ENCODE measurements at places on chromosomes 1 and 21. TPM values are rescaled to one million over a fixed set of nuclear protein-coding genes. Genes with fewer than 3 reads are reported as not detected.
A peak's percentile ranks its signal among the peaks of the same experiment; 100 is the strongest.

DNA sequence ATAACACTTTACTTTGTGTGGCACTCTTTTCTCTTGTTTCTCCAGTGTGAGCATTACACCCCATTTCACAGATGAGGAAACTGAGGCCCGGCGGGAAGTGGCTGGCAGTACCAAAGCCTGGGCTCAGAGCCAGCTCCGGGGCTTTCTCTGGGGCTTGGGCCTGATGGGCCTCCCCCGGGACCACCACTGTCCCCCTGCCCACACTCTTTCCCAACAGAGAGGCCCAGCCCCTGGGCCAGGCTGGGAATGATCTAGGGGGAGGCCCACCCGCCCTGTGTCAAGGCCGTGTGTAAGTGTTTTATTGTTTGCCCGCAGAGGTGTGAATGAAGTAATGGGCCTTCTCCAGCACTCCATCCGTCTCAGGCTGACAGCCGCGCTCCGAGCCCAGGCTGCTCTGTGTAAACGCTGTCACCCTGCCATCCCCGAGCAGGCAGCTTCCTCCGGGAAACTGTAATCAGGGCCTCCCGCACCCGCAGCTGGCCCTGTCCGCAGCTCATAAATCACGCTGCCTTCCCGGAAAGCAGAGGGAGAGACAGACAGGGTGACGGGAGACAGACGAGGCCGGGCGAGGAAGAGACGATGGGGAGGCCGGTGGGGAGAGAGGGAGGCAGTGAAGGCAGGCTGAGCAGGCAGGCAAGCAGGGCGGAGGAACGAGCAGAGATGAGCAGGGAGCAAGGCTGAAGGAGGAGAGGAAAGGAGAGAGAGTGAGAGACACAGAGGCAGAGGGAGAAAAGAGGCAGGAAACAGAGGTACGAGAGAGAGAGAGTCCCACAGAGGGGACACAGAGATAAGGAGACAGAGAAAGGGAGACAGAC, 109.7 kb upstream of the ZBTB40 start:
- DNase-seq: no peak

Gene NBPF19
- total RNA-seq: 7.3 TPM

Gene ARHGAP30
- total RNA-seq: 3.7 TPM

DNA sequence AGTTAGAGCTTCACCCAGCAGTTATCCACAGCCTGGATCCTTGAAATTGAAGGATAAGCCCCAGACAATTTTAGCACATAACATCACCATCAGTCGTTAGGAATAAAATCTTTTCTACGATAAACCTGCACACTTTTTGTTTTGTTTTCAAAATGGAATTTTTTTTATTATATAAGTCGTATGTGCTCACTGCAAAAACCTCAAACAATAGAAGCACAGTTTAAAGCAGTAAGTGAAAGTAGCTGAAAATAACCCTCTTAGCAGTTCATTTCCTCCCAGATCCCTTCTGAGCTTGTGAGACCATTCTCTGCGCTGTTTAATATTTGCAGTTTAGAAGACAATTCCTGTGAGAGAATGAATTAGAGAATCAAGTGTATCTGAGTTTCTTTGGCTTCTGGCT, 38.3 kb downstream of the ELK4 start:
- DNase-seq: no peak

- no peak for DNase-seq
These were observed 36.6 kb downstream of the SLAMF6 start for GRCh38 chr1:160486453-160486852.

Gene PGLYRP4
- not detected for total RNA-seq

GRCh38 chr1:24149866-24150233, 6.9 kb upstream of the IL22RA1 start:
- DNase-seq: no peak

- no peak for DNase-seq
These were observed 136.9 kb upstream of the BMP8A start for GRCh38 chr1:39354572-39354971.

GRCh38 chr1:40844887-40845878, 17.0 kb downstream of the CITED4 start:
- DNase-seq: no peak

Gene FCRL2
- not detected for total RNA-seq

GRCh38 chr1:30300669-30301068, 422.7 kb downstream of the MATN1 start:
- DNase-seq: no peak

Gene HRNR
- not detected for total RNA-seq

Gene KDF1
- 2.4 TPM for total RNA-seq

Gene TLR5
- 1.8 TPM for total RNA-seq

GRCh38 chr21:37176716-37177115, 90.4 kb downstream of the VPS26C start:
- DNase-seq: no peak

DNA sequence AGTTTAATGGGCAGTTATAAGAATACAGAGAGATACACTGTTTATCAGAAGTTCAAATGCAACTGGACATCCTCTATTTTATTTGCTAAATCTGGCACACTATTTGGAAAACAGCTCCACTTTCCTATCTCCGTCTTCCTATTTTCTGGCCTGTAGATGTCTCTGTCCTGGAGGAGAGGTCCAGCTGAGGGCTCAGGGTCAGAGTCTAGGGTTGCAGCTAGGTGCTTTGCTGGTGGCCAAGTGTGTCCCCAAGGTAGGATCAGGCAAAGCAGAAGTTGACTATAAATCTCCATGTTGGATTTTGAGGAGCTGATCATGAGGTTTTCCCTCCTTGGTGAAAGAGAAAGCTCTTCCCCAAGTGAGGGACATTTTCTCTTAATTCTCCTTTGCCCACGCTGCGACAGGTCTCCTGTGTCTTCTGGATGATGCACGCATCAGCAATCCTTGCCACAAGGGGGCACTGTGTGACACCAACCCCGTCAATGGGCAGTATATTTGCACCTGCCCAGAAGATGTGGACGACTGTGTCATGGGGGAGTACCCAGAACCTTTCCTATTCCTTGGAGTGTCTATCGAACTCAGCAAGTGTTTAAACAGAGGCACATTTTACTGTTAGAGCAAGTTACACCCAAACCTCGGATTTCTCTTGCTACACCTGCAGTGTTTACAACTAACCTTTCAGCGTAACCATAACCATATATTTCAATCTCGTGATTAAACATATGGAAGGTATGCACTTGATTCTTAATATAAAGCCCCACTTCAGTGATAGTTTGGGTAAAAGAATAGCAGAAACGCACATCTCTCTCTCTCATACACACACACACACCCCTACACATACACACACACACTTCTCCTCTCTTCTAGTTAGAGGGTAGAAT, 10.2 kb downstream of the ADAM30 start:
- peak; percentile 72 for DNase-seq

DNA sequence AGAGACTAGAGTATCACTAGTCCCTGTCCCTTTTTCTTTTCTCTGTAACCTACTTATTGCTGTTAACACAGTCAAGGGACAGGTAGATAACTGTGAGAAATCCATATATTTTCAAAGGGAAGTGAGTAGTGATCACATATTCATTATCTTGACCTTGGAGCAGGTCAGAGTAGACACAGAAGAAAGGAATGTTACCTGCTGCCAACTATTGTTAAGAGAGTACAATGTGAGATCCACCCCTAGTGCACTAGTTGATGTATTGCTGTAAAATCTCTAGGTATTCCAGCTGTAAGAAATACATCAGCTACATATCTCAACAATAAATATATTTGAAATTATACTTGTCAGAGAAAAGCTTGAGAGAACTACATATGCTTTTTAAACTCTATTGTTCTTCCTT, 68.7 kb upstream of the ADGRL2 start:
- DNase-seq: no peak

Gene ITLN2
- 0.32 TPM for total RNA-seq

DNA sequence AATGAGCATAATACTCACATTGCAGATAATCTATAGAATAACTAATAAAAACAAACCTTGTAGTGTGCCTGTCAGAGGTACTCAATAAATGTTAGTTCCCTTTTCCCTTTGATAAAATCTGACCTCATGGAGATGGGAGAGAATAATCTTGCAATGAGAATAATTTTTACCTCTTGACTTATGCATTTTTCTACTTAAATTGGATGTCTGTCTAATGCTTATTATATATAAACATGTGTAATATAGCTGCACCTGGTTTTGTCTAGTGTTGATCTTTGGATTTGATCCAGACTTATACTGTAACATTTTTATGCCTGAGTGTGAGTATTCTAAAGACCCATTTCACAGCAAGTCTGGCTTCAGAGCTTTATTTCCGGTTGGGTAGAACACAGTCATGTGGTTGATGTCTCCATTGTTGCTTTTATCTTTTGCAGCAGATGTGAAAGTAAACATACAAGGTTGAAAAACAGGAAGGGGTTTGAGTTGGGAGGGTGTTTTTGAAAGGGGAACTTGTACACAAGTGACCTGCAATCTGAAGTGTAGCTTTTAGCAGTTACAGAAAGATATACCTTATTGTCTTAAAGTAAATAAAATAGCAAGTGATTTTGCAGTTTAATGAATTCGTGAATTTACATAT, 12.4 kb downstream of the EPB41 start:
- DNase-seq: no peak

DNA sequence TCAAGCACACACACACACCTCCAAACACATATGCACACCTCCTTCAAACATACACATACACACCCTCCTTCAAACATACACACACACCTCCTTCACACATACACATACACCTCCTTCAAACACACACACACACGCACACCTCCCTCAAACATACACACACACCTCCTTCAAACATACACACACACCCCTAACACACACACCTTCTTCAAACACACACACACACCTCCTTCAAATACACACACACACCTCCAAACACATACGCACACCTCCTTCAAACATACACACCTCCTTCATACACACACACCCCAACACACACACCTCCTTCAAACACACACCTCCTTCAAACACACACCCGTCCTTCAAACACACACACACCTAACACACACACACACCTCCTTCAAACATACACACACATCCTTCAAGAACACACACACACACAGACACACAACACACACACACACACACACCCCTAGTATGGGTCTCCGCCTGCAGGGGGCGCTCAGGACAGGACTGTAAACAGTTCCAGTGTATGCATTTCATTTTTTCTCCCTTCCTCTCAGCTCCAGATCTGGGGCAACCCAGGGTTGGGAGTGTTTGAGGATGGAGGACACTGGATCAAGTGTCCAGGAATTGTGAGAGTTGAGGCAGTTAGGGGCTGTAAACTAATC, 12.1 kb downstream of the LGR6 start:
- DNase-seq: no peak

- peak; percentile 87 for DNase-seq
These were observed 51.1 kb upstream of the EDEM3 start for GRCh38 chr1:184805667-184806295.

Gene ACTN2
- total RNA-seq: 0.29 TPM

GRCh38 chr1:225608014-225608796, 44.7 kb downstream of the ENAH start:
- no peak for DNase-seq

GRCh38 chr1:204349602-204350001, 10.1 kb downstream of the PLEKHA6 start:
- DNase-seq: no peak

GRCh38 chr1:169115891-169116585, 9.5 kb downstream of the ATP1B1 start:
- DNase-seq: peak; percentile 91

Gene LEMD1
- total RNA-seq: not detected

- DNase-seq: no peak
These were observed 7.7 kb upstream of the SLC26A9 start for GRCh38 chr1:205950826-205951549.

GRCh38 chr1:52636721-52637695, 4.0 kb downstream of the SHISAL2A start:
- DNase-seq: no peak

Gene UMODL1
- 0.40 TPM for total RNA-seq

DNA sequence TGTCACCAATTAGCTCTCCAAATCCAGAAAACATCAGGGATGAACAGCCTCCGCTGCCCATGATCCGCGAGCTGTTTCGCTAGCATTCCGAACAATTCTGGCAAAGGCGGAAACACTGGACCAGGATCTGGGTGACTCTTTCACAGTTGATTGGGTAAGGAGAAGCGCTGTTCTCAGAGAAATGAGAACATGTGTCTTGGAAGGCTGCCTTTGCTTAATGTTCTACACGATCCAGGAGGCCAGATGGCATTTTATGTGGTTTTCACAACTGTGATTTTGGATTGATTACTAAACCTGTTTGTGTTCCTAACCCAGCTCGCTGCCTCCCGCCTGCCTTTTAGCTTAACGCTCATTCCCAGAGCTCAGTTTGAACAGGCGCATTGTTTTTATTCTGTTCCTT, 144.0 kb downstream of the KIF26B start:
- no peak for DNase-seq

Gene IL23R
- total RNA-seq: not detected

DNA sequence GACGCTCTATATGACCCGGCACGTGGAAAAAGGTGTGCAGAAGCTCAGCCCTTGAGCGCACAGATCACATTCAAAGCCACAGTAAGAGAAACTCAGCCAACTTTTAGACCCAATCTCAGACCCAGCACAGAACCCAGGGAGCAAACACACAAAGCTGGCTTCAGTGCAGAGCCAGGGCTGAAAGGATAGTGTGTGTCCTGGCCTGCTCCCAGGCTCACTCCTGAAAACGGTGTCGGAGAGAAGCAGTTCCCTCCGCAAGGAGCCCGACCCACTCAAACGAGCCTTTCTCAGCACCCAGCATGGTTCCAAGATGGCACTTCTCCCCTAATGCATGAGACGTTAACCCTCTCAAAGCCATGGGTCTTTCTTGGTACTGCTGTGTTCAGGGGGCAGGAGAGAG, 39.6 kb downstream of the CASZ1 start:
- no peak for DNase-seq

Gene LAPTM5
- 21.2 TPM for total RNA-seq

DNA sequence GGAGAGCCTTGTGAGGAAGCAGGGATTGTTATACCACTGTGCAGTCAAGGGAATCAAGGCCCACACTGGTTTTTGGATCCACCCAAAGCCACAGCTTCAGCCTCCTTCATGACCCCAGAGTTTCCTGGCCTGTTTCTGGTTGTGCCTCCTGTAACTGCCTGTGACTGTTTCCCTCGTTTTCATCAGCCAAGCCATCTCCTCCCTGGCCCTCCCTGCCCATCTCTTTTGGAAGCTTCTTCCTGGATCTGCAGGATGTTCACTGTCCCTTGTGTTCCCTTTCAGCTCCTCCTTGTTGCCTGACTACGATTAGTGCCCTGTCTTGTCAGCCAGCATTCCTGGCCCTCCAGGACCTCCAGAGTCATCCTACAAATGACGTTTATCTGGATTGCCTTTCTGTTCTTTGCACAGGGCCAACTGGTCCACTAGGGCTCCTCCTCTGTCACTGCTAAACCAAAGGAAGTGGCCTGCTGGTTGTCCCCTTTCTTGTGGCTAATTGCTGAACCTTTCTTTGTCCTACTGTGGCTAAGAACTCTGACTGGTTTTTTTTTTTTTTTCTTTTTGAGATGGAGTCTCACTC, 17.9 kb downstream of the SFT2D2 start:
- no peak for DNase-seq

Gene TEDDM1
- not detected for total RNA-seq

DNA sequence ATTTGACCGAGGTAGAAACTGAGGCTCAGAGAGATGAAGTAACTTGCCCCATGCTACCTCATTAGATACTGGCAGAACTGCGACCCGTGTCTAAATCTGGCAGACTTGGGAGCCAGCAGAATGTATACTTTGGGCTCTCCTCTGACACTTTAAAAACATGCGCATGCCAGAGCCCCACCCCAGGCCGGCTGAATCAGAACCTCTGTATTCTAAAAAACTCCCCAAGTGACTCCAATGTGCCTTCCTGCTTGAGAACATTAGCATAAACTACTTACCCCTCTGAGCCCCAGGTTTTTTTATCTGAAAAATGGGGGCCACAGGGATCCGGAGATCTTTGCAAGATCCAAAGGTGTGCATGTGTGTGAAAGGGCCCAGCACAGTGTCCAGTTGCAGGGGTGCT, 344.7 kb upstream of the USP24 start:
- no peak for DNase-seq

GRCh38 chr1:101967871-101968270, 28.9 kb downstream of the OLFM3 start:
- DNase-seq: no peak

Gene CENPL
- 1.7 TPM for total RNA-seq
